ENCODE measurements at places on chromosomes 6 and 20.
A peak's percentile ranks its signal among the peaks of the same experiment; 100 is the strongest.

DNA sequence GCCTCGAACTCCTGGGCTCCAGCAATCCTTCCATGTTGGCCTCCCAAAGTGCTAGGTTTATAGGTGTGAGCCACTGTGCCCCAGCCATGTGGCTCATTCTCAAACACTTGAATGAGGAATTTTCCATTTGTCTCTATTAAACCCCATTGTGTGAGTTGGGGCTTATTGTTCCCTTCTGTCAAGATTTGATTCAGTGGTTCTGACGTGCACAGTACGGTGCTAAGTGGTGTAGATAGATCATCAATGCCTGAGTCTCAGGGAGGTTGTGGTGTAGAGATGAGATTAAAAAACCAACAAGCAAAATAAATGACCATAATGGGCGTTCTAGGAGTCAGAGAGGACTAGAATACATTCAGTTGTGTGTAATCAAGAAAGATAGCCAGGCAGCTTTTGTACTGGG, 335.6 kb downstream of the PRL start:
- H3K4me1 ChIP-seq, result peaks cover 12% of the 10 kb centered on the region
- no peaks in the 10 kb centered on the region for H3K27me3 ChIP-seq
- no peak overlapping the region for H3K27ac ChIP-seq
- H3K36me3 ChIP-seq, result no peaks in the 10 kb centered on the region
- DNase-seq, result no peak
- no peak overlapping the region for H3K4me3 ChIP-seq

- no peak overlapping the region for H3K4me3 ChIP-seq
- no peaks in the 10 kb centered on the region for H3K36me3 ChIP-seq
- H3K27me3 ChIP-seq, result no peaks in the 10 kb centered on the region
- no peaks in the 10 kb centered on the region for H3K4me1 ChIP-seq
These were observed 92.3 kb downstream of the RNF182 start for GRCh38 chr6:14016935-14017625.

- peaks cover 28% of the 10 kb centered on the region for H3K4me1 ChIP-seq
- H3K27me3 ChIP-seq, result no peaks in the 10 kb centered on the region
- peak overlapping the region; percentile 8 for H3K27ac ChIP-seq
- DNase-seq, result no peak
These were observed 26.3 kb downstream of the HECA start for GRCh38 chr6:139161169-139161568.

GRCh38 chr6:158868890-158869825, 50.0 kb upstream of the EZR start:
- DNase-seq, result peak; percentile 69
- peak overlapping the region; percentile 92 for H3K27ac ChIP-seq
- peaks cover 16% of the 10 kb centered on the region for H3K4me1 ChIP-seq
- H3K36me3 ChIP-seq, result no peaks in the 10 kb centered on the region

DNA sequence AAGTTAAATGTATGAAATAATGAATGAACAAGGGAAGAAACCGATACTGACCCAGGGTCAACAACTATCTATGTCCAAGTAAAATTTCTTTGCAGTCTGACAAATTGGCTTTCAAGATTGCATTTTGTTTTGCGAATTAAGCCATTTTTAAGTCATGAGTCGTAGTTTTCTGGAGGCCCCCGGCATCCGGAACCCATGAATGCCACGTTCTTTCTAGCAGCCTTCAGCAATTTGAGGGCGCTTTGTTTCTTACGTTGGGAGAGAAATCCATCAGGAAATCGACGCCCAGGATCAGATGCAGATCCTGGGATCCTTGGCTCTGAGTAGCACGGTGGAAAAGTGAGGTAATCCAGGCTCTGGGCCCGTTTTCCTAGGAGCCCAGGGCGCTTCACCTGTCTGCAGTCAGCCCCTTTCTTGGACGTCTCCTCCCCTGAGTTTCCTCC, 309 bp upstream of the ABRACL start:
- no peaks in the 10 kb centered on the region for H3K36me3 ChIP-seq
- H3K27ac ChIP-seq, result peak overlapping the region; percentile 73
- peaks cover 8% of the 10 kb centered on the region for H3K4me1 ChIP-seq
- H3K27me3 ChIP-seq, result no peaks in the 10 kb centered on the region
- peak overlapping the region; percentile 73 for H3K4me3 ChIP-seq

DNA sequence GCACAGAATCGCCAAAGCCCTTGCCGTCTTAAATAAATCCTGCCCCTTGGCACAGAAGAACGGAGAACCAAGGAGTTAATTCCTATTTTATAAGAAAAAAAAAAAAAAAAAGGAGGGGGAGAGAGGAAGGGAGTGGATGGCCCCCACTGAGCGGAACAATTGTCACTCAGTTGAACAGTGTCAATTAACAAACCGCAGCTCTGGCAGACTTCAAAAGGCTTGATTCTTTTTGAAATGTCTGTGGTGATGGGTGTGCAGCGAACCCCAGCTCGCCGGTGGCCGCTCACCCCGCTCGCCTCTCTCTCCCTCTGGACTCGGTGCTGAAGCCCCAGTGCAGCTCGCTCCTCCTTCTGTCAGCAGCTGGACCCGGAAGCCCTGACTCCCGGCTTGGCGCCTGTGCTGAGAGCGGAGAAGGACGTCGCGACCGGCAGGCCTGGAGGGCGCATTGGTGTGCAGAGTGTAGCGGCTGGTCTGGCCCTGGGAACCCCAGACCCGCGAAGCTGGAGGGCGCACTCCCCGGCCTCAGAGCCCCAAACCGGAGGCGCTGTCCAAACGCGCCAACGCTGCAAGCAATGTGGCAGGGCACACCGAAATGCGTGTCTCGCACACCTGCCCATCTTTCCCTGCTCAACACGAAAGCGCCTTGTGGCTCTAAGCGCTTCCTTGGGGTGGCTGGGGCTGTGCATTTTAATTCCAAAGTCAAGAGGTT, 3.4 kb downstream of the LINC00237 start:
- no peaks in the 10 kb centered on the region for H3K36me3 ChIP-seq
- peaks cover 17% of the 10 kb centered on the region for H3K27me3 ChIP-seq
- H3K4me3 ChIP-seq, result peak overlapping the region; percentile 51
- no peak overlapping the region for H3K27ac ChIP-seq
- peaks cover 46% of the 10 kb centered on the region for H3K4me1 ChIP-seq

- H3K4me1 ChIP-seq, result no peaks in the 10 kb centered on the region
- no peak overlapping the region for H3K27ac ChIP-seq
- H3K36me3 ChIP-seq, result no peaks in the 10 kb centered on the region
- H3K27me3 ChIP-seq, result no peaks in the 10 kb centered on the region
These were observed 66.0 kb upstream of the SYNDIG1 start for GRCh38 chr20:24403406-24403805.

- no peaks in the 10 kb centered on the region for H3K27me3 ChIP-seq
- H3K4me1 ChIP-seq, result peaks cover 6% of the 10 kb centered on the region
- no peak overlapping the region for H3K4me3 ChIP-seq
- DNase-seq, result no peak
- H3K36me3 ChIP-seq, result peaks cover 82% of the 10 kb centered on the region
These were observed 36.6 kb downstream of the NKX2-4 start for GRCh38 chr20:21360705-21361104.

GRCh38 chr20:21921251-21921650, 215.8 kb downstream of the PAX1 start:
- H3K27me3 ChIP-seq, result no peaks in the 10 kb centered on the region
- H3K4me1 ChIP-seq, result no peaks in the 10 kb centered on the region
- DNase-seq, result no peak
- no peaks in the 10 kb centered on the region for H3K36me3 ChIP-seq
- no peak overlapping the region for H3K27ac ChIP-seq

DNA sequence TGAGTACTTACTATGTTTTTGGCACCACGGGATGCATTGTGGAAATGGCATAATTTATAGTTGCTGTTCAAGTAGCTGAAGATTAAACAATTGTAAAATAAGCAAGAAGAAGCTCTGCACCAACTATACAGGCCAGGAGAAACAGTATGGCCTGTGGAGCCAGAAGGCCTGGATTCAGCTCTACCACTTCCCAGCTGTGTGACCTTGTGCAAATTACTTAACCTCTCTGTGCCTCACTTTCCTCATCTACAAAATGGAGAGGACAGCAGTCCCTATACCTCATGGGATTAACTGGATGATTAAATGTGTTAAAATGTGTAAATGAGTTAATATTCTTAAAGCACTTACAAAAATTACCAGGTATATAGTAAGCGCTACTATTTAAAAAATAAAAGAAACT, 49.1 kb downstream of the CNKSR3 start:
- H3K4me1 ChIP-seq, result peaks cover 28% of the 10 kb centered on the region
- H3K36me3 ChIP-seq, result no peaks in the 10 kb centered on the region
- DNase-seq, result no peak

DNA sequence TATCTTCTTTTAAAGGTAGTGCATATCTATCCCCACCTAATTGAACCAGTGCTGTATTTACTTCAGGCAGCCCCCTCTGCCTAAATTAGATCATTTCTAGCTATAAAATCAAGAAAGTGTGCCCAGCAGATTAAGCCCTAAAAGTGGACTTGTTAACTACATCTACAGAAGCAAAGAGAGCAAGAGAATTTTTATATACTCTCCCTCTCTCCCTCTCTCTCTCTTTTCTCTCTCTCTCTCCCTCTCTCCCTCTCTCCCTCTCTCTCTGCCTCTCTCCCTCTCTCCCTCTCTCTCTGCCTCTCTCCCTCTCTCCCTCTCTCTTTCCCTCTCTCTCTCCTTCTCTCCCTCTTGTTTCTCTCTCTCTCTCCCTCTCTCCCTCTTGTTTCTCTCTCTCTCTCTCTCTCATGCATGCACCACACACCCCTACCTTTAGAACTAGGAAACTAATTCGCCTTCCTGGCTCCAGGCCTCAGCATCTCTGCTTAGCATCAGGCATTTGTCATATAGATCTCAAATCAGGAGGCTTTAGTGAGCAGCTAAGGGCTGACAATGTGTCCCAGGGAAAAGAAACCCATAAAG, 71.4 kb downstream of the FOXA2 start:
- no peak for DNase-seq
- H3K4me1 ChIP-seq, result no peaks in the 10 kb centered on the region
- H3K27me3 ChIP-seq, result no peaks in the 10 kb centered on the region
- H3K27ac ChIP-seq, result no peak overlapping the region
- H3K4me3 ChIP-seq, result no peak overlapping the region

- H3K36me3 ChIP-seq, result no peaks in the 10 kb centered on the region
- no peak overlapping the region for H3K4me3 ChIP-seq
- no peak overlapping the region for H3K27ac ChIP-seq
- DNase-seq, result no peak
- no peaks in the 10 kb centered on the region for H3K27me3 ChIP-seq
These were observed 41.3 kb upstream of the PLAGL1 start for GRCh38 chr6:144049386-144049785.

DNA sequence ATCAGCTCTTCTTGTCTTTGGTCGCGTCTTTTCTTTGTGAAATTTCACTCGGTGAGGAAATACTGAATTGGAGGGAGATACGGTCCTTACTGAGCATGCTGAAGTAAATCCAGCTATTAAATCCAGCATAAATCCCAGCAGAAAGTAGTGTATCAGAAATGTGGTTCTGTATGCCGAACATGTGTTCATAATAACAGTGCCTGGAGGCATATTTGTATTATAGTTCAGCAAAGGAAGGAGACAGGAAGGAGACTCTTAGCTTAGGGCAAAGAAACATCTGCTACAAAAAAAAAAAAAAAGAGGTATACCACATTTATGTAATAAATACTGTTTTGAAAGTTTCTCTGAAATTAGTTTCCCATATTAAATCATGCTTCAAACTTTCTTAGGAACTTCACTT, 211.8 kb downstream of the PLCB4 start:
- H3K4me1 ChIP-seq, result peaks cover 31% of the 10 kb centered on the region
- no peak overlapping the region for H3K4me3 ChIP-seq
- H3K27ac ChIP-seq, result no peak overlapping the region
- no peaks in the 10 kb centered on the region for H3K36me3 ChIP-seq
- no peak for DNase-seq

- peaks cover 10% of the 10 kb centered on the region for H3K36me3 ChIP-seq
- H3K27me3 ChIP-seq, result no peaks in the 10 kb centered on the region
These were observed 590 bp upstream of the MAP1LC3A start for GRCh38 chr20:34557936-34558319.

DNA sequence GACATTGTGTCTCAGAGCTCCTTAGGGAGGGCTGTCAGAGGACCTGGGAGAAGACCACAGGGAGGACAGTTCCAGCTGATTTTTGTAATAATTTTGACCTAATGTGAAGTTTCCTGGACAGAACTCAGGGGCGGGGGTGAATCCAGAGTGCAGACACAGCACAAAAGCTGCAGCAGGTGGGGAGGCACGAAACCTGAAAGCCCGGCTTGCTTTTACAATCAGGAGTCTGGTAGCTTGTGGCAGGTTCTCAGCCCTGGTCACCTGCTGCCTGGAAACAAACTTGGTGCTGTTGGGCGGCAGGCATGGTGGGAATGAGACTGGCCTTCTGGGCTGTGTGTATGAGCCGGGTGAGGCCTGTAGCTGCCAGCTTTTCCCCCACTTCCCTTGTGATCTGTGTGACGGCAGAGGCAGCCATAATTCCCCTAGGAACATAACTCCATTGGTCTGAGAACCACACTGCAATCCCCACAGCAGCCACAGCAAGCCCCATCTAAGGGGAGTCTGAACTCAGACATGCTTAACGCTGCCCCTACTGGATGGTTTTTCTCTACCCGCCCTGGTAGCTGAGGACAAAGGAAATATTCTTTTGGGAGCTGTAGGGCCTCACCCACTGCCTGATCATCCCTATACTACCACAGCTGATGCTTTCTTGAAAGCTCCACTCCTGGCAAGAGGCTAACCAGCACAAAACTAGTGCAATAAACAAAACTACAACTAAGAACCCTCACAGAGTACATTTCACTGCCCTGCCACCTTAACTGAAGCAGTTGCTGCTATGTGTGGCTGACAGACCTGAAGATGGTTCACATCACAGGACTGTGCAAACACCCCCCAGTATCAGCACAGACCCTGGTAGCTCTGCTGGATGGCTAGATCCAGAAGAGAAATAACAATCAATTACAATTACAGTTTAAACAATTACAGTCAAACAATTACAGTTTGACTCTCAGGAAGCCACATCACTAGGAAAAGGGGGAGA, 1055.1 kb upstream of the GJE1 start:
- no peaks in the 10 kb centered on the region for H3K27me3 ChIP-seq
- no peaks in the 10 kb centered on the region for H3K36me3 ChIP-seq
- no peak overlapping the region for H3K4me3 ChIP-seq
- H3K27ac ChIP-seq, result no peak overlapping the region

- DNase-seq, result no peak
- H3K27ac ChIP-seq, result no peak within 1 kb of the TSS
- H3K36me3 ChIP-seq, result no peaks in the 10 kb centered on the region
- peaks cover 2% of the 10 kb centered on the region for H3K27me3 ChIP-seq
These were observed at the start of gene SLC35D3 for GRCh38 chr6:136921936-136922684. Gene SLC35D3, plus strand, starts transcription at chr6:136922301. Its CDS starts 128 bp downstream, at chr6:136922429.

GRCh38 chr6:37741757-37742400, 44.2 kb upstream of the MDGA1 start:
- no peak overlapping the region for H3K27ac ChIP-seq
- H3K27me3 ChIP-seq, result no peaks in the 10 kb centered on the region
- no peaks in the 10 kb centered on the region for H3K4me1 ChIP-seq
- H3K4me3 ChIP-seq, result no peak overlapping the region

DNA sequence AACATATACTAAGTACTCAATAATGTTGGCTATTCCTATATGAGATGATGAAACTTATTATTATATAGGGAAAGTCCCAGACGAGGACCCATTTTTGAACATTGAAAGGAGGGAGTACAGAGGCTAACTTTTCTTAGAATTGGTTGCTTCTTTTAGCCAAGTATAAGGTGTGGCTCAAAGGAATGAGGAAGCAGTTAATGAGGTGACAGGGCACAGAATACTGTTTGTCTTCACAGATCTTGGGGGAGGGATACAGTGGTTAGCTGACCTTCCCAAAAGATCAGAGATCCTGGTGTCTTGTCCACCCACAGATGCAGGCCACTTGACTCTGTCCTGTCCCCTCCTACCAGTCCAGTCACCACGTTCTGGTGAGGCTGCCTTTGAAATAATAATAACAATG, 67.8 kb upstream of the EPB41L1 start:
- no peaks in the 10 kb centered on the region for H3K36me3 ChIP-seq
- H3K4me1 ChIP-seq, result no peaks in the 10 kb centered on the region
- H3K4me3 ChIP-seq, result no peak overlapping the region
- no peak overlapping the region for H3K27ac ChIP-seq
- H3K27me3 ChIP-seq, result peaks cover 4% of the 10 kb centered on the region

GRCh38 chr6:31922942-31923341, 4.6 kb upstream of the C2 start:
- H3K27ac ChIP-seq, result no peak overlapping the region
- no peak overlapping the region for H3K4me3 ChIP-seq
- no peaks in the 10 kb centered on the region for H3K27me3 ChIP-seq

Measured in tibial nerve (tissue), 4 donors.